ENCODE measurements at places on chromosomes 7 and 10.

- no peaks in the 10 kb centered on the region for H3K27me3 ChIP-seq
- H3K36me3 ChIP-seq = peaks cover 15% of the 10 kb centered on the region
- H3K4me3 ChIP-seq = no peak overlapping the region
- H3K27ac ChIP-seq = no peak overlapping the region
These were observed 23.0 kb downstream of the SMURF1 start for GRCh38 chr7:99120916-99121315.

- H3K4me3 ChIP-seq = no peak overlapping the region
- H3K36me3 ChIP-seq = peaks cover 27% of the 10 kb centered on the region
- no peaks in the 10 kb centered on the region for H3K4me1 ChIP-seq
- no peaks in the 10 kb centered on the region for H3K27me3 ChIP-seq
- no peak overlapping the region for H3K27ac ChIP-seq
These were observed 21.1 kb downstream of the HNRNPA2B1 start for GRCh38 chr7:26179422-26179821.

- H3K27me3 ChIP-seq = no peaks in the 10 kb centered on the region
- no peak overlapping the region for H3K27ac ChIP-seq
- no peak overlapping the region for H3K4me3 ChIP-seq
- peaks cover 3% of the 10 kb centered on the region for H3K4me1 ChIP-seq
These were observed 614 bp upstream of the IFIT2 start for GRCh38 chr10:89301232-89301631.

DNA sequence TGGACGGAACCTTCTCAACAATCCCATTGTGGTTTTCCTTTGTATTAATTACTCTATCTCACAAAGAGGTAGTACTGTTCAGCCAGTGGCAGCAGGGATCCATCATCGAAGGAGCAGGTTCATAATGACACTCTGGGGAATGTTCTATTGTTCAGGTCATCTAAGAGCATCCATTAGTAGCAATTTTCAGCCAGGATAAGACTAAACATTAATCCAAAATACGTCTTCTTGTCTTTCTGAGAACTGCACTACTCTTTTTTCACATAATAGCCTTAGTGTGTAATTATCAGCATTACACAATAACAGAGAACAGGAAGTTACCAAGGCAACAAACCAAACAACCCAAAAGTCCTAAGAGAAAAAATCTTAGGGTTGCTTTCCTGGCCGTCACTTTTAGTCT lies 259.5 kb upstream of the VWC2 start:
- no peaks in the 10 kb centered on the region for H3K36me3 ChIP-seq
- no peak overlapping the region for H3K4me3 ChIP-seq
- H3K27ac ChIP-seq = no peak overlapping the region
- no peak for DNase-seq
- no peaks in the 10 kb centered on the region for H3K4me1 ChIP-seq
- no peaks in the 10 kb centered on the region for H3K27me3 ChIP-seq

- H3K36me3 ChIP-seq = no peaks in the 10 kb centered on the region
- H3K27me3 ChIP-seq = no peaks in the 10 kb centered on the region
- H3K4me1 ChIP-seq = peaks cover 7% of the 10 kb centered on the region
- no peak overlapping the region for H3K27ac ChIP-seq
These were observed 104.7 kb downstream of the SORBS1 start for GRCh38 chr10:95456516-95456915.
